Iris pigment epithelial cell (primary cell): ENCODE measurements at places on chromosomes 5 and 9.

DNA sequence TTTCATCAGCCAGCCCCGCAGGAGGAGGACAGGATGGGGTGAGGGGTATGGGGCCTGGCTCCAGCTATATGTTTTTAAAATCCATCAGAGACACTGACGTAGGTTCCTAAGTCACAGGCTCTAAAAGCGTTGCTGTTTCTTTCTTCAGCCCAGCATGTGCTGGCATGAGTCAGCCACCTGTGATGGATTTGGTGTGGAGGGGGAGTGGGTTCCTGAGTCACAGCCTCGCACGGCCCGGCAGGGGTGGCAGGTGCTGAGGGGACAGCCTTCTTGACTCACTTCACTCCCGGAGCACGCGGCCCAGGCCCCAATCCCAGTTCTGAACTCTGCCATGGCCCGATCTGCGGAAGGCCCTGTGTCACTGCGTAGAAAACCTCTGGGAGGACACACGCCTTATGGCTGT lies 38.8 kb upstream of the RPL26L1 start:
- DNase-seq = peak; percentile 99

DNA sequence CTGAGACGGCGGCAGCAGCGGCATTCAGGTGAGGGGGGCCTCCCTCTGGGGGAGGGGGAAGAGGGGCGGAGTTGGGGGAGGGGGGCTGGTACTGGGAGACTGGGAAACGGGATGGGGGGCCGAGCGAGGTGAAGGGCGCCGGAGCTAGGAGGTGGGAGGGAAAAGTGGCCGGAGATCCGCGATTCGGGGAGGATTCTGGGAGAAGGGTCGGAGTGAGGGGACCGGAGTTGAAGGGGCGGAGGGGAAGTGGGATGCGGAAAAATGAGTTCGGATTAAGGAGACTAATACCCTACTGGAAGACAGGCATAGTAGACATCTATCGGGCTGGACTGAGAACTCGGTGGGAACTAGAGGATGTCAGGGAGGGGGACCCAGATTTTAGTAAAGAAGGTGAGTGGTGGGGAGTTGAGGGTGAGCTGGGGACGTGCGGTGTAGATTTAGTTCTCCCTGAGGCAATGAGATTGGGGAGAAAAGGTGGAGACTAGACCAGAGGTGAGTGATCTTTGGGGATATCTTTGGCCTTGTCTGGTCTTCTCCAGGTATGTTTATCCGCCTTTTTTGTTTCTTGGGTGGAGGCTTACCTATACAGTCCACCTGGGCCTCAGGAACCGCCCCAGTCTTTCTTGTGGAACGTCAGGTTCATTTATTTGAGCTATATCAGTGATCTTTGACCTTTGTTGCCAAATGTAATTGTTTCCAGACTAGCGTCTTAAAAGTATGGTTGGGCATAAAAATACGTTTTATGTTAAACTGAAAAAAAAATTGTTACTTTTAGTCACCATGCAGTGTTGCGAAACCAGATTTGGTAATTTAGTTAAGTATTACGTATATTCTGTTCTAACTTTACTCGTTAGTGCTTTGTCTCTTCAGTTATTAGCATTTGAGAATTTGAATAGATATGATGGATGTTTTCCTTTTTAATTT lies 632 bp downstream of the UBAP1 start:
- DNase-seq = peak; percentile 74

DNA sequence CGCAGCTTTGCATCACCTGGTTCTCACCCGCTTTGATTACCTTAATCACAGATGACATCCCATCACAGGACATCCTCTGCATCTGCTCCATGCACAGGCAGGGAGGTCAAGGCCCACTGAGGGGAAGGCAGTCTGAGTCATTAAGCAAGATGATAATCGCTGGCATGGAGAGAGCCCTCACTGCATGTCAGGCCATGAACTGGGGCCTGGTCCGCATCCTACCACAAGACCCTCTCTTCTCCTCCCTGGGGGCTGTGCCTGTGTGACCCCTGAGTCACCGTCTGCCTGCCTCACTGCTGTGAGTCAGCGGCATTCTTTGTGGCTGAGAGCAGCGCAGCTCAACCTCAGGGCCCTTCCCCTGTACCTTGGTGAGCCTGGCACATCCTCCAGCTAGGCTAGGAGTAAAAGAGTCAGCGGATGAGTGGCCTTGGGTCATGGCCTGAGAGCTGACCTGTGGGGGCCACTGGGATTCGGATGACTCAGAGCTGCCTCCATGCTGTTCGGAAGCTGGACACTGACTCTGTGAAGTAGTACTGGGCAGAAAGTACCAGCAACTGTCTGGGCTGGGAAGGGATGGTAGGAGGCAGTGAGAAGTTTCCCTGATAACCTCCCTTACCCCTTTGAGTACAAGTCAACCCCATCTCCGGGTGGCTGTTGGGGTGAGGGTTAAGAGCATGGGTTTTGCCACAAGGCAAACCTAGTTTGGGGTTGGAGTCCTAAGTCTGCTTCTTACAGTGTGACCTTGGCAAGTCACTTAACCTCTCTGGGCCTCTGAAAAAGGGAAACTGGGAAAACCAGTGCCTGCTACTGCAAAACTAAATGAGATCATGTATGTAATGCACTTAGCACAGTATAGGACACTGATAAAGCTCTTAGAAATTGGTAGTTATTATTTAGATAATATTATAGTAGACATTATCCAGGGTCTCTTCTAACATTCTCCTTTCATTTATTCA lies 14.6 kb upstream of the ARSI start:
- DNase-seq = peak; percentile 97

DNA sequence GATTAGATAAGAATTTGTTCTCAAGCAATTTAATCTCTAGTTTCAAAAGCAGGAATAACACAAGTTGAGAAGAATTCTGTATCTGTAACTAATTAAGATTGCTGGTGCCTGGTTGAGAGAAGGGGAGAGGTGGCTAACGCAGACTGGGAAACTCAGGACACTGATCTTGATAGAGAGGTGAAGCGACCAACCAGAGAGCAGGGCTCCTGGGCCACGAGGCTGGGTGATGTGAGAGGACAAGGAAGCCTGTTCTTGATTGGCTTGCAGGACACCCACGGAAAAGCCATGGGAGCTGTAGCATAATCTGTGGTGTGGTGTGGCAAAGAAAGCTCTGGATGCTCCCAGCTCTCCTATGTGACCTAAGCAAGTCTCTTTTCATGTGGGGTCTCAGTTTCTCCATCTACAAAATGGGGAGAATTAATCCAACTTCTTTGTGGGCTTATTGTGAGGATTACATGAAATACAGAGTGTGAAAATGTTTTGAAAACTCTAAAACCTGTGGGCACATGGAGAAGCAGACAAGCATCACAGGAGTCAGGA lies 594.1 kb upstream of the BRINP1 start:
- DNase-seq = peak; percentile 83

DNA sequence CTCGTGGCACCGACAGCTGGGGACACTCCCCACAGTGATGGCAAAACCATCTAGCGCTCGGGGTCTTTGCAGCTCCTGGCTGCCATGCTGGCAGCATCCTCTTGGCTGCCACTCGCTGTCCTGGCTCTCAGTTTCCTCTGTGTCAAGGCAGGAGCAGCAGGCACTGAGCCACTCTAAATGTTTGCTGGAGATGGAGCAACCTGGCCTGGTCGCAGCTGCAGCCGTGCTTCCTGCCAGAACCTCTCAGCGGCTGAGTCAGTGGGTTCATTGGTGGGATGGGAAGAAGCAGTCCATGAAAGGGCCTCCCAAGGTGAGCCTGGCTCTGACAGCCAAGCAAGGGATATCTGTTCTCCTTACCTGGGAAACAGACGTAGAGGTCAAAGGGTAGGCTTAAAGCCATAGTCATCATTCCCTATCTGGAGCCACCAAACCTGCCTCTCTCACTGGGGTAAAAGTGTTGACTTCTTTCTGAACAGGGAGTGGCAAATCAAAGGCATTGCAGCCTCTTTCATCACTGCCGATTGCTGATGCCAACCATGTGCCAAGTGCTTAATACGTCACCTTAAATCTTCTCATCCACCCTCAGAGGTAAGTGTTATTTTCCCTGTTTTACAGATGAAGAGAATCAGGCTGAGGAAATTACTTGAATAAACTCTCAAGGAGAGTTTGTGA lies 304.8 kb upstream of the ZNF462 start:
- DNase-seq = no peak

- peak; percentile 19 for DNase-seq
Observed at GRCh38 chr5:176535101-176535663, 2.0 kb downstream of the RNF44 start.

GRCh38 chr5:9239626-9240025 lies 306.2 kb downstream of the SEMA5A start:
- peak; percentile 56 for DNase-seq

GRCh38 chr9:34558919-34559623 lies 30.5 kb downstream of the CNTFR start:
- DNase-seq = no peak
